ENCODE measurements at places on chromosomes 6 and 20. TPM values are rescaled to one million over a fixed set of nuclear protein-coding genes. Genes with fewer than 3 reads are reported as not detected.

Gene TTK
- total RNA-seq = 146 TPM

Gene GHRH
- not detected for total RNA-seq

Gene MCM3
- 116 TPM for total RNA-seq

Gene VWA7
- total RNA-seq = 0.36 TPM

Gene SYTL3
- 6.2 TPM for total RNA-seq

Gene SYCP2L
- 0.49 TPM for total RNA-seq

Gene HLA-DRA
- total RNA-seq = 21.4 TPM

Gene PLN
- total RNA-seq = not detected

- peak; percentile 19 for DNase-seq
These were observed 64.3 kb downstream of the ANKS1A start for GRCh38 chr6:34953061-34954025.

DNA sequence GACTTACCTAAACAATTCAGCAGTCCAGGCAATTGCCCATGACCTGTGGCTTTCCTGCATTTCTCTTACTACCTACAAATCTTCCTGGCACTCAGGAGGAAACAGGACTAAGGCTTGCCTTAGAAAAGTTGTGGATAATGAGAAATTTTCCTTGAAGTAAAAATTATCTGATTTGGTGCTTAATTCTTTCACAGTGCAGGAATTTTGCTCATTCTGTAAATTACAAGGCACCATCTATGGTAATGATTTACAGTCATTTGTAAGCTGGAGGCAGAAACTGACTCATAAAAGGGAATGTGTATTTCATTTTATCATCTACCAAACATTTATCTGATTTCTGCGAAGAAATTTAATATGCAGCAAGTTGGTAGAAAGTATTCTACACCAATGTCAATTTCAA is 211.5 kb upstream of the FKBP1C start:
- DNase-seq = no peak

DNA sequence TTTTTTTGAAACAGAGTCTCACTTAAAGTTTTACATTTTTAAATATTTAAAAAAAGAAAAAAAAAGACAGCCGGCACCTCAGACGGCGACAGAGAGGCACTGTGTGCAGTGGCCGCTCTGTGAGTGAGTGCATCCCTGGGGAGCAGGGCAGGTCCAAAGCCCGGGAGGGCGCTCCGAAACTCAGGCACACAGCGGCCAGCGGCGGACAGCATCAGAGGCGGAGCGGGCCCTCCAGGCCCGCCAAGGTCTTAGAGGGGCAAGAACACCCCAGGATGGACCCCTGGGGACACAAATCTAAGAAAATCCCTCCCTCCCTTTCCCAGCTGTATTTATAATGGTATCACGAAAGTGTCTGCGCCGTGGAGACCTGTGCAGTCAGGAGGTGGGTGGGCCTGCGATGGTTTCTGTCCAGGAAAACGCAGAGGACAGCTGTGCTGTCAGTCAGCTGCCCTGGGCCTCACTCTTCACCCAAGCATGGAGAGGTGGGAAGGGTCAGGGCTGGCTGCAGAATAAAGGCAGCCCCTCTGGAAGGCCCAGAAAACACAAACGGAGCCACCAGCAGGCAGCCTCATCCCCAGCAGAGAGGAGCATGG is 43.8 kb downstream of the TAF4 start:
- no peak for DNase-seq

GRCh38 chr6:85772641-85773040 is 130.0 kb upstream of the SYNCRIP start:
- no peak for DNase-seq

GRCh38 chr6:37077905-37078296 is 72.4 kb downstream of the FGD2 start:
- DNase-seq = peak; percentile 98

DNA sequence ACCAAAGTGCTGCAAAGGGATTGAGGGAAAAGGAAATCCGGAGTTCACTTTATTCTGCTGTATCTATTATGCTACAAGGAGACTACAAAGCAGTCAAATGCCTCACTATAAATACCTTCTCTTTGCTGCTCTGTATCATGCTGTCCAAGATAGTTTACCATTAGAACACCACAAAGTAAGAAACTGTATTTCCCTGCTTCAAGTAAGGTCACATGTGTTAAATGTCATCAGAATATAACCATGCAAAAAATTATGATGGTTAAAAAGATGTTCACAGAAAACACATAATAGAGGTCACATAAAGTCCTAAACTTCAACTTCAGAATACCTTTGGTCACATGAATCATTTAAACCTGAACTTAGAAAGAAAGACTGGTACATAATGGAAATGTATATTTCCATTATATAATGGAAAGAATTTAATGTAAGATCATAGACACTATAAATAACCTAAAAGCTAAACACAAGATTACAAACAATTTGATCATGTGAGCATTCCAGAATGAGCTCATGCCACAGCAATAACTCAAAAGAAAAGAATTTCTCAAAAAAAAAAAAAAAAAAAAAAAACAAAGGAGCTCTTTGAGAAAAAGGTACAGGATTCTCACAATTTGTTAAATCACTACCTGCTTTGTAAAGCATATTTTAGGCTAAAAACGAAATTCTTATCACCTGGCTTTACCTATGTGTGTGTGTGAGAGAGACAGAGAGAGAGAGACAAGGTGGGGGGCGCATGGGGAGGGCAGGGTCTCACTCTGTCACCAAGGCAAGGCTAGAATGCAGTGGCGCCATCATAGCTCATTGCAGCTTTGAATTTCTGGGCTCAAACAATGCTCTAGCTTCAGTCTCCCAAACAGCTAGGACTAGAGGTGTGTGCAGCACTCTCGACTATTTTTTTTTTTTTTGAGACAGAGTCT is 58.7 kb downstream of the KIF13A start:
- no peak for DNase-seq

DNA sequence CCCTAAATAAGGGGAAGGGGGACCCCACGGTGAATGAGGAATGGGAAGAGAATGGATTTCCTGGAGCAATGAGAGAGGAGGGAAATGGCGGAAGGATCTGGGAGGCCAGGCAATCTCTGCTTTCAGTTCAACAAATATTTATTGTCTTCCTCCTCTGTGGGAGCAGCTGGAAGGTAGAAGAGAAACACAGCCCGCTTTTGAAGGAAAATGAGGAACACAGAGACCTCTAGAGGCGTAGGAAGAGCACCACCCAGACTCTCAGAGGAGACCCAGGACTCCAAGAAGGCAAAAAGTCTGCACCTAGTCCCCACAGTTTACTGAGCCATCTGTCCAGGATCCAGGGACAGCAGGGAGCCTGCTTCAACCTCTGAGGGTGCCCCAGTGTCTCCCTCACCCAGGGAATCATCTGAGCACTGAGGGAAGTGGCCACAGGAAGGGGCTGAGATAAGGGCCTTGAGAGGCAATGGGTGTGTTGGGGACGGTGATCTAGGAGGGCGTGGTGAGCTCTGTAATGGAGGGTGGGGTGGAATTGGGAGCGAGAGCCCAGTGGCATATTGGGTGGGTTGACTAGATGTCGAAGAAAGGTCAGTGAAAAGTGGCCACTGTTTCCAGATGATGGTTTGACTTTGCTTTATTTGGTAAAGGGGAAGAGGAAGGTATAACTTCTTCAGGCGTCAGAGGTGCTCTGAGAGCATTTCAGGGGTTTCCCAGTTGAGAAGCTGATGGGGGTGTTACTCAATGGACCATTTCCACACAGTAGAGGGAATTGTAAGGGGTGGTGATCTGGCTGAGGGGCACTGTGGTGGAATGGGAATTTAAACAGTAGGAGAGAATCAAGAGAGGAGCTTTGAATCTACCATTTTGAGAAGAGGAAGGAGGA is 610 bp downstream of the PSORS1C1 start:
- DNase-seq = peak; percentile 71

- no peak for DNase-seq
These were observed 97.3 kb downstream of the GRIK2 start for GRCh38 chr6:101490857-101491256.

DNA sequence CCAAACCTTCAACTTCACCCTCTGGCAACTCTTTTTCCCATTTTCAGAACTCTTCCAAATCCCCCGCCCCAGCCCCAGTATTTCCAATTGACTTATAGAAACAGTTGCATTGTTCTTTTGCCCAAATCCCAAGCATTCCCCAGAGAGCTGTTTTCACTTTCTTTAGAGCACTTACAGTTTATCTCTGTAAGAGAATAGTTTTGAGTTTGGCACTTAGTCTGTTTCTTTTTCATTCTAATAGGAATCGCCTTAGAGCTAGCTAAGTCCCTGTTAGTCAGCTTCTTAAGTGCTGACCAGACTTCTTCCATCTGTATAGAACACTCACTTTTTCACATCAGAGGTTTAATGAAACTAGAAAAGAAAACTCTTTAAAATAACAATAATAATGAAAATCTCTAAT is 374.2 kb upstream of the FLRT3 start:
- no peak for DNase-seq

DNA sequence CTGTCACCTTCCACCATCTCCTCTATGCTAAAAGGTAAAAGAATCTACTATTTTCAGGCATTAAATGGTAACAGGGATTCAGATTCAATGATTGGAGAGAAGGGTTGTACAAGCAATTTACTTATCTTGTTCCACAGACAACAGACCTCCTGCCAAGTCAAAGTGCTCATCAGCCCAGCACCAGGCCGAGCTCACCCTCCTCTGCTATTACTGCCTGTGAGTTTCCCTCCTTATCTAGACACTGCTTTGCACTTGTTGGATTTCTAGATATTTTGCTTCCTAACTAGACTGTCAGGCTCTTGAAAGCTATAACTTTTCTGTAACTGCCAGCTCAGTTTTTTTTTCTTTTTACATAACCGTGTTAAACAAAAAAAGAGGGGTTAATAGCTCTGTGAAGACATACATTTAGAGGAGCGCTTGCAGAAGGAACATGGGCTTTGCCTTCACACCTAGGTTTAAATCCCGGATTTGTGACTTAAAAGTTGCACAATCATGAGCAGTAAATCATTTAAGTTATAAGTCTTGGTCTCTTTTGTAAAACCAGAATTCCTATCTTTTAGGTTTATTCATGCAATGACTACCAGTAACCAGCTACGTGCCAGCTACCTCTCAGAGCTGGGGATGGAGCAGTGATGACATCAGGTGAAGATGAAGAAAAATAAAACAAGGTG is 1.1 kb upstream of the FAM162B start:
- no peak for DNase-seq

DNA sequence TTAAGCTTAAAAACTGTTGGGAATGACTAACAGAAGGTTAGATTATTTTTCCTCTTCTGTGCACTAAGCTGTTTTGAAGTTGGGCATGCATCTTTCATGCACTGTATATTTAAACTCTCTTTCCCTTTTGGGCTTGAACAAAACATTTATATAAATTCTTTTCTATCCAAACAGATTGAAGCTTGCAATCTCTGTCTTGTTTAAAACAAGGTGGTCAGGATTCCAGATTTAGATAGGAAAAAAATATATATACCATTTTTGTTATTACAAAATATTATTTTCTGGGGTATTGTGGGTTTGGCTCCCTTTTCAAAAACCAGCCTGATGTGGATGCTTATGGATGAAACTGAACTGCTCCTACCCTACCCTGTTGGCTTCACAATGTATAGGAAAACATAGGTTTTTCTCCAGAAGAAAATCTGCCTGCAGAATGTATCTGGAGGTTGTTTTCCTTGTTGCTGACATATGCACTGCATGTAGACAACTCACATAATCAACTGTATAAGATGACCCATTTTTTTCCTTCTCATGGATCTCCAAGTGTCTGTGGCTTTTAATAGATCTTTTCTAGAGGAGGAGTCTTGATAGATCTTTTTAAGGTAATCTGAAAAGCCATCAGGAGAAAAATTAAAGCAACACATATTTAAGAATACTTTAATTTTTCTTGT is 146.3 kb downstream of the PRL start:
- DNase-seq = no peak

DNA sequence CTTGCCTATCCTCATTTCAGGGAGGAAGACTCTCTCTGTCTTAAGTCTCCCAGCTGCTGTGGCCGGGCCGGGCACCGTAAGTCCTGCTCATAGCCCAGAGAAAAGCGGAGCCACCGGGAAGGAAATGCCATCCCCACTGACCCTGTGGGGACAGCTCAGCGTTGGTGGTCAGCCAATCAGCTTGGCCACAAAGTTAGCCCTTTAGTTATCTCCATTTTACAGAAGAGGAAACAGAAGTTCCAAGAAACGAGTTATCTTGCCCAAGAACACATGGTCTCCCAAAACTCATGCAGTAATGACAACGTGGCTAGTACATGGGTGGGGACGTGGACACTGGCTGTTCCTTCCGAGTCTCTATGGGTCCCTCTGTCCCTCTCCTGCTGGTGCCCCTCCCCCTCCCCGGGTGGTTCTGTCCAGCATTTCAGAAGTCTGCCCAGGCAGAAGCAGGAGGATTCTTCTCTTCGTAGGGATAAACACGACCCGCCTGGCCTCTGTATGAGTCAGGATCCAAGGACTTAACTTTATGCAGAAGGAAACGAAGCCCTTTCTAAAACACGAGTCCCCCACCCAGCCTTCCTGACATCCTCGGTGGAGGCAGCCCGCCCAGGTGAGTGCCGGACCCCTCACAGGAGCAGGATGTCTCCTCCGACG is 273.8 kb downstream of the CDH4 start:
- DNase-seq = no peak

- DNase-seq = no peak
These were observed 51.0 kb upstream of the IL20RA start for GRCh38 chr6:137095651-137096238.

- no peak for DNase-seq
These were observed 6.8 kb downstream of the ARID1B start for GRCh38 chr6:156783958-156784357.

GRCh38 chr20:53570446-53571276 is 23.0 kb downstream of the ZNF217 start:
- no peak for DNase-seq

- DNase-seq = no peak
These were observed 28.2 kb downstream of the GPR63 start for GRCh38 chr6:96809119-96809518.

GRCh38 chr6:20657274-20657800 is 123.1 kb downstream of the CDKAL1 start:
- no peak for DNase-seq

GRCh38 chr6:52595000-52595795 is 18.3 kb upstream of the TRAM2 start:
- peak; percentile 93 for DNase-seq

- no peak for DNase-seq
These were observed 8.7 kb downstream of the PLCG1 start for GRCh38 chr20:41145821-41146620.

Measured in RPMI7951 (cell line).